ENCODE measurements at places on chromosomes 2 and 18. TPM values are rescaled to one million over a fixed set of nuclear protein-coding genes. Genes with fewer than 3 reads are reported as not detected.

GRCh38 chr18:33733376-33733775, 155.4 kb downstream of the ASXL3 start:
- no peak for DNase-seq

DNA sequence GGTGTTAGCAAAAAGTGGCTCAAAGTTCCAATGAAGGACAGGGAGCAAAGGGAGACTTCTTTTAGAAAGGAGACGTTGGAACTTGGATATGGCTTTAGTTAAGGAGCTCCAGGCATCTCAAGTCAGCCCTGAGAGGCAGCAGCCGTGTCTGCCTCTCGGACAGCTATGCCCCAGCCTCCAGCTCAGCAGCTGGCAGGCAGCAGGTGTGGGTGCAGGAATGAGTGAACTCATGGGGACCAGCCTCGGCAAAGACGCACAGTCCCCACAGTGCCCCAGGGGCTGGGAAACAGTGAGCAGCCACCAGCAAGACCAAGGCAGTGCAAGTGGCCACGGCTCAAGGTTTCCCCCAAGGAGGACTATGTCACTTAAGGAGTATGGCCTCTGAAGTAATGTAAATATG, 1.6 kb upstream of the LRRFIP1 start:
- DNase-seq = no peak

The RAB27B gene
- total RNA-seq = 3.9 TPM

The UGT1A6 gene
- total RNA-seq = not detected

- no peak for DNase-seq
Observed at GRCh38 chr18:28005164-28005563, 171.8 kb downstream of the CDH2 start.

GRCh38 chr2:168158586-168158985, 88.8 kb downstream of the STK39 start:
- DNase-seq = no peak

The FABP1 gene
- total RNA-seq = not detected

DNA sequence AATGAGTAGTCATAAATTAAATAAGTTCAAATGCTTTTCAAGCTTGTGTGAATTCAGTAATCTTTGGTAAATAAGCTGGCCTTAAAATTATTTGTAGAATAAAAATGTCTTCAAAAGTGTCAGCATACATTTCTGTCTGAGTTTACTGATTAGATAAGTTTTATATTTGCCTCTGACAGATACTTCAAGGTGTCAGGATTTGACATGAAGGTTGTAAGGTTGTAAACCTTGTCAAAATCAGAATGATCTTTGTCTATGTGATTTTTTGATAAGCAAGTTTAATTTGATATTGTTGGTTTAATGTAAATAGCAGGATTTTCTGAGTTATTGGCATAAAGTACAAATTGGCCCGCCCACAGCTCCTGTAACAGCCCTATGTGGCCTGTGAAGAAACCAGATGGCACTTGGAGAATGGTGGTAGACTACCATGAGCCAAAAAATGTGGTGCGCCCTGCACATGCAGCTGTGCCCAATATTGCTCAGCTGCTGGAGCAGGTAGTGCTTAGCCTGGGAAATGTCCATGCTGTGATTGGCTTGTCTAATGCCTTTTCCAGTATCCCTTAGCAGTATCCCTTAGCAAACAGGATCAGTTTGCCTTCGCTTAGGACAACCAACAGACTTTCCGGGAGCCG, 188.0 kb upstream of the SPHKAP start:
- no peak for DNase-seq

DNA sequence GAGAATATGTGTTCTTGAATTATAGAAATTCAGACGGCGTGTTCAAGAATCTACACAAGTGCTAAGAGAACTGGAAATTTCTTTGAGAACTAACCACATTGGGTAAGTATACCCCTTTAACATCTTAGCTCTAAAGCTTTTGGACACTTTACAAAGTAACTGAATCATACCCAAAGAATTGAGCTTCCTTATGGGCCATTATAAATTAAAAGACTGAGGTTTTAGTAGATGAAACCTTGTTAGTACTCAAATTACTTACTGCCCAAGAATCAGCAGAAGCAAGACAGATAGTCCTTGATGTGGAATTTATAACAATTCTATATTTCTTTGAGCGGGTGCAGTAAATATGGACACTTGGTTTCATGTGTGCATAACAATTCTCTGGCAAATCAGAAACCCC, 168.3 kb downstream of the PRPF40A start:
- DNase-seq = no peak

GRCh38 chr2:172582656-172583055, 26.8 kb downstream of the PDK1 start:
- no peak for DNase-seq

DNA sequence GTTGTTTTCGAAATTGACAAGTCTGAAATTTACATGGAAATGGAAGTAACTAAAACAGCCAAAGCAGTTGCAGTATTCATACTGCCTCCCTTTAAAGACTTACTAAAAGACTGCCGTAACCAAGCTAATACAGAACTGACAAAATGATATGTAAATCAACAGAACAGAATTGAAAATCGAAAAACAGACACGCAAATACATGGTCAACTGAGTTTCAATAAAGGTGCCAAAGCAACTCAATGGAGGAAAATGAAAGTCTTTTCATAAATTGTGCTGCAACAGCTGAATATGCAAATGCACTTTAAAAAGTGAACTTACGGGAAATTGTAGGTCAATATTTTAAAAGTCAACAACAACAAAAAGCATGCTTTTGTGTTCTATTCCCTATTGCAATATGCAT, 34.2 kb downstream of the TMEM131 start:
- DNase-seq = no peak

DNA sequence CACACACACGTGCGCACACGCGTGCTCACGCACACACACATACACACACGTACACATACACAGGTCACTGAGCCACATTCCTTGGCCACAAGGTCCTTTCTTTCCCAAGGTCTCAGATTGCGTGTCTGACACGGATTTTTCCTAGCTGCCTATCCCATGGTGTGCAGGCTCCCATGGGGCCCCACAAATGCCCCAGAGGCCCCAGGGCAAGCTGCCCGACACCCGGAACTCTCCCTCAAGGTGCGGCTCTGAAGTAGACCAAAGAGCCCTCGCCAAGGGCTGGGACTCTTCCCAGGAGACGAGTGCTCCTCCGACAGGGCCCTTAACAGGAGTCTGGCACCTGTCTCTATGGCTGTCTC, 46.7 kb downstream of the SDC1 start:
- no peak for DNase-seq

DNA sequence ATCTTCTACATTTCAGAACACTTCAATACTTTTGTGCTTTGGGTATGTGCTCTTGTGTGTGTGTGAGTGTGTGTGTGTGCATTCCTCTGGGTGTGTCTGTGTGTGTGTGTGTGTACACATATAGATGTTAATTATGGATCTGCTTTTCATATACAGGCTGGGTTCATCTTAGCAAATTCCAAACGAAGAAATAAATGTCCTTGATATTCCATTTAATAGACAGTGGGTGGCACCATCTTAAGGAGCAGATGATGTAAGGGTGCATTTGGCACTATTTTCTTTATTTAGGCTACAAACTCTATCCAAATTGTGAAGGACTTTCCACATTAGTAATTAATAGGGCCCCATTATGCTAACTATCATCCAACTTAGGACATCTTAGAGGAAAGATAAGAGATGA, 425.8 kb upstream of the POU3F3 start:
- DNase-seq = no peak
